ENCODE measurements at places on chromosomes 11 and 22.

- DNase-seq, result no peak
Measured at GRCh38 chr11:12755510-12756453, 81.6 kb downstream of the TEAD1 start.

DNA sequence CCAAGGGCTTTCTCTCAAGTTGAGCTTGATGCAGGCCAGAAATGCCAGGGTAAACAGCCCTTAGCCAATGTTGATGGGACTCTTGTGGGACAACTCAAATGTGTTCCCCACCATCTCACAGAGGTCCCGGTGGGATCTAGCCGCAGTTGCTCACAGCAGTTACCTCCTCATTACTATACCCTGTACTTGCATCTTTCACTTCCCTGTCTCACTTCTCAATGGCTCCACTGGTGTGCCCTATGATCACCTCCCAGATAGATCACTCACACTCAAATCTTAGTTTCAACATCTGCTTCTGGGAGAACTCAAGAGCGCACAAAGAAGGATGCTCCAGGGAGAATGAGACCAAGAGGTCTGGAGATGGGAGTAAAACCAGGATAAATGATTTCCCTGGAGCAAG is 47.0 kb downstream of the RCN1 start:
- DNase-seq, result no peak

DNA sequence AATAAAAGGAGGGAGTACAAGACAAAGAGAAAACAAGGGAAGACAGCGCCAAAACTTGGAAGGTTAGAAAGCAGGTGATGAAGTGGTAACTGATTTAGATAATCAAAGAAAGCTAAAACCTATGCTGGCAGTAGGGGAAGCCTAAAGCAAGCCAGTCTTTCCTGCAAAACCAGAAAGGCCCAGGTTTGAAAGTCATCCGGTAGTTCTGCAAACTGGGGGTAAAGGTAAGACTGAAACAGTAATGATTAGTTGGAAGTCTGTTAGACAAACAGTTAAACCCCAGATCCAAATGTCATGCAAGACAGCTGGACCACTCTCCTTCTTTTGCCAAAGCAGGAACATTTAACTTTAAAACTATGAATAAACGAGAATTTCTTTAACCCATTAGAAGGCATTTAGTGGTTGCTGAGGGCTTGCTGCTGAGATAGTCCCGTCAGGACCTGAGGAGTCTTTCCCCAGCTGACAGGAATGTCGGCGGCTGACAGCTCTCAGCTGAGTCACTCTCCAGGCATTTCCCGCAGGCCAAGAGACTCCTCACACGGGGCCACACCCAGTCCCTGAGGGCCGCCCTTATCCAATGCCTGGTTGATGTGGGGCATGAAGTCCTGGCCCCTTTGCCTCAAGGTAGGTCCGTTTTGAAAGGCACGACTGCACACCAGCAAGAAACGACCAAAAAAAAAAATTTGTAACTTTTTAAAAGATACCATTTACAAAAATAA is 36.3 kb upstream of the CFAP300 start:
- no peak for DNase-seq

- DNase-seq, result no peak
Measured at GRCh38 chr11:85695546-85695945, 9.6 kb upstream of the CCDC89 start.

- no peak for DNase-seq
Measured at GRCh38 chr11:46102843-46103242, 18.4 kb downstream of the PHF21A start.

- DNase-seq, result no peak
Measured at GRCh38 chr11:17531071-17531600, 13.1 kb downstream of the USH1C start.

DNA sequence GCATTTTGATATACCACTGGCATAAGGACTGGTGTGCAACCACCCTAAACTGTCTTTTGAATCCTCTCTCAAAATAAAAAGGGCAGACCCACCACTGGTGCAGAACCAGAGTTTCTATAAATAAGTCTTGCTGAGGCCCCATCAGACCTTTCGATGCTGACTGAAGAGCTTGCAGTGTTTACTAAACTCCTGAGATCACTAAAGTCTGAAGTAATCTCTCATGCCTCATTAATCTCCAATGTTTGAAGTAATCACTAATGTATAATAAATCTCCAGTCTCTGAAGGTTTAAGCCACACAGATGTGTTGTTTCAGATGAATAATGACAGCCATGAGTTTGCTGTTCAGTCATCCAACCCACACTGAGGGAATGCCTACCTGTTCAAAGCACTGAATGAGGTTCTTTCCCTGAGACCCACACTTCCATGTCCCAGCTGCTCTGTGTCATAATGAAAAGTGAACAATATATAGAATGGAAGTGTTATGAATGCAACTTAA is 50.6 kb upstream of the DEUP1 start:
- no peak for DNase-seq

GRCh38 chr11:18633256-18634139 is 644 bp downstream of the SPTY2D1 start:
- DNase-seq, result peak; percentile 20

DNA sequence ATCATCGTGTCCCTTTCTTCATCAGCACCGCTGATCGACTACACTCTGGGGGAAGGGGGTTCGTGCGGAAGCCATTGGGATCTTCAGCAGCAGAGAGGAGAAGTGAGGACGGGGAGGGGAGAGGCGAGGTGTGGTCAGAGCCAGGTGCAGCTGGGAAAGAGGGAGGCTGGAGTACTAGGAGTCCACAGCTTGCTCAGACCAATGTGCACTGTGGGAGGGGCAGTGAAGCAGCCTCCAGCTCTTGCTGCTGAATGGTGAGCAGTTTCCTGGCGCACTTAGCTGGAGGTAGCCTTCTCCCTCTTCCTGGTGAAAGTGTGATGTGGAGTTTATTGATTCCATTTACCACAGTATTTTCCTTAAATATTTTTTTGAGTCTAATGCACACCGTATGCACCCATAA is 99.0 kb upstream of the NECTIN1 start:
- no peak for DNase-seq

DNA sequence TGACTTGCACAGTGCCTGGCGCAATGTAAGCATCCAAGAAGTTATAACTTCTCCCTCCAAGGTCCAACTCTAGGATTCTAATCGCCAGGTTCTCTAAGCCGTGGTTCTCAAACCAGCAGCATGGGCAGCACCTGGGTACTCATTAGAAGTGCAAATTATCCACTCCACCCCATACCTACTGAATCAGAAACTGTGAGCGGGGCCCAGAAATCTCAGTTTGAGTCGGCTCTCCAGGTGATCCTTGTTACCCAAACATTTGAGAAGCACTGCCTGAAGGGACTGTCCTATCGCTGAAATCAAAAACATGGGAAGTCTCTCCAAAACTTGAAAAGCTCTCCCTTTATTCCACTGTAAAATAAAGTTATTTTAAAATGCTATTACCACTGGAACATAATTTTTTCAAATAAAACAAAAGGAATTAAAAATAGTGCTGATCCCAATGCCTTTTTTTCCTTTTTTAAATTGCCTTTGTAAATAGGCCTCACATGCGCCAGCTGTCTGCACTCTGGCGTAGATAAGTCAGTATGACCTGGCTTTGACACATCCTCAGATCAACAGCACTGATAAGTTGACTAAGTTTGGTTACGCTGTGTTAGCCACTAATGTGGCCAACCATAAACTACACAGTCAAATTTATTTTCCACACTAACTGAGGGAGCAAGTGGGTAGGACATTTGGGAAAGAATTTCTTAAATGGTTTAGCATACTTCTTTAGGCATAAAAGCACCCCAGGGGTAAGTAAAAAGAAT is 8.4 kb upstream of the CTR9 start:
- peak; percentile 46 for DNase-seq

DNA sequence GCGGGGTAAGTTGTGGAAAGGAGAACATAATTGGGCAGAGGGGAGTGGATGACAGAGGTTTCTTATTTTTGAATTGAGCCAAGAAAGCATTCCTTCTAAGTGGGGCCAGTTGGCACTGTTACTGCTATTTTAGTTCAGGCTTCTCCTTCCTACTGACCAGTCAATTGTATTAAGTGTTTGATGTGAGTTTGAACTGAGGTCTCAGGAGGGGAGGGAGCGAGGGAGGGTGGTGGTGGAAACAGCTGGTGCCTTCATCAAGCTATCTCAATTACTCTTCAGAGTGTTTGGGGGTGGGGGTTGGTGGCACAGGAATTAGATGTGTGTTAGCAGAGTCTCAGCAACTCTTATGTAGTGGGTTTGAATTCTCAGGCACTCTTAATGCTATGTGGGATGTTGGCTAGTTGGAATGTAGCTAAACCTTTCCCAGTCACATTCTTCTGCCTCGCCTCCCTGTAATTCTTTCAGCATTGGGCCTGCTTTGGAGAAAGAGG is 14.5 kb downstream of the CTNND1 start:
- DNase-seq, result no peak

GRCh38 chr11:1824221-1825038 is 10.4 kb upstream of the SYT8 start:
- no peak for DNase-seq

DNA sequence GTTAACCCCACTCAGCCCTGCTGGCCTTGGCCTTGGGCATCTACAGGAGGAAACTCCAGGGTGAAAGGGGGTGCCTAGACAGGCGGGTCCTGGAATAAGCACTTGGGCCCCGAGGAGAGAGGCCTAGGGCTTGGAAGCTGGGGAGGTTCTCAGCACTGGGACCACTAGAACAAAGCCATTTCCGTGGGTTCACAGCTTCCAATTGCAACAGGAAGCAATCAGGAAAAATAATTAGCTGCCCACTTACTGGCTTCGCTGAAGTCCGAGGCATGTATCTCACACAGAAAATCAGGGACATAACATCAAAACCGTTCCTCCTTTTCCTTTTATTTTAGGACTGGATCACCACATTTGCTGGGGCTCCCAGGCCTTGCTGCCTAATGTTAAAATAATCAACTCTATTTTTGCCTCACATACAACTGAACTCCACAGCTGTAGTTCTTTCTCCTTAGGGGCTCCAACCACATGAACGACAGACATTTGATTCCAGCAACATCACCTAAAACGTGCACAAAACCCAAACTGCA is 161.1 kb upstream of the GRK3 start:
- no peak for DNase-seq

DNA sequence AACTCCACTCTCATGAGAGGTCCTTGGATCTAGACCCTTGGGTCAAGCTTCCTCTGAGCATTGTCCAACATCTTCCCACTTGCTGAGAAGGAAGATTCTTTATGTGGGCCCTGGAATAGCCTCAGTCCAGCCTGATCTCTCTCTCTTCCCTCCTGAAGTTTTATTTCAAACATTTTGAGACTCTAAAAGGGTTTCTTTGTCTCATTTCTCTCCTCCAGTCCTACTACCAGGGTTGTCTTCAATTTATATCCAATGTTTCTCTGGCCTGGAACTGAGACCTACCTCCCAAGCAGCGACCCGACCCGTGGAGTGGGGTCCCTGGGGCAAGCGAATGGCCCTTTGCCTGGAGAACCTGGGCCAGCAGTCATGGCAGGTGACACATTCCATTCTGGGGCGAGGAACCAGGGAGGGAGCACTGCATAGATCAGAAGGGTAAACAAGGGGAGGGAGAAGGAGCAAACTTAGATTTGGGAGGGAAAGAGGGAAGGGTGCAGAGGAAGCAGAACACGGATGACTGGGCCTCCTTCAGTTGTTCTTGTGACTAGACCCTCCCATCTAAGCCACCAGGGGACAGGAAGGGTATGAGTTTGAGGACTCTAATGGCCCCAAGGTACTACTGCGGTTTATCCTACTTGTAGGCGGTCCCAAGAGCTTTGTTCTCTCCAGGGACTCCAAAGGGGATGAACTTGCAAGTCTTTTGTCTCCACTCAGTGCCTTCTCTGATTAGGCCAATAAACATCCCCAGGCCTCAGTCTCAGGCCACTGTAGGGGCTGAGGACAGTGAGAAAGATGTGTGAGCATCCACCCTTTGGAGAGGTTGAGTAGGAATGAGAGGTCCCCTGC is 14.2 kb upstream of the PRAME start:
- no peak for DNase-seq

DNA sequence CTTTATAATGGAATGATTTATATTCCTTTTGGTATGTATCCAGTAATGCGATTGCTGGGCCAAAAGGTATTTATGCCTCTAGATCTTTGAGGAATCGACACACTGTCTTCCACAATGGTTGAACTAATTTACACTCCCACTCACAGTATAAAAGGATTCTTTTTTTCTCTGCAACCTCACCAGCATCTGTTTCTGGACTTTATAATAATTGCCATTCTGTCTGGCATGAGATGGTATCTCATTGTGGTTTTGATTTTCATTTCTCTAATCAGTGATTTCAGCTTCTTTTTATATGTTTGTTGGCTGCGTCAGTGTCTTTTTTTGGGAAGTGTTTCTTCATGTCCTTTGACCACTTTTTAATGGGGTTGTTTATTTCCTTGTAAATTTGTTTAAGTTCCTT is 679.3 kb downstream of the JRKL start:
- no peak for DNase-seq

GRCh38 chr11:8032122-8032521 is 45.0 kb downstream of the EIF3F start:
- DNase-seq, result no peak

- DNase-seq, result no peak
Measured at GRCh38 chr11:68987211-68987610, 6.4 kb upstream of the MRGPRD start.

DNA sequence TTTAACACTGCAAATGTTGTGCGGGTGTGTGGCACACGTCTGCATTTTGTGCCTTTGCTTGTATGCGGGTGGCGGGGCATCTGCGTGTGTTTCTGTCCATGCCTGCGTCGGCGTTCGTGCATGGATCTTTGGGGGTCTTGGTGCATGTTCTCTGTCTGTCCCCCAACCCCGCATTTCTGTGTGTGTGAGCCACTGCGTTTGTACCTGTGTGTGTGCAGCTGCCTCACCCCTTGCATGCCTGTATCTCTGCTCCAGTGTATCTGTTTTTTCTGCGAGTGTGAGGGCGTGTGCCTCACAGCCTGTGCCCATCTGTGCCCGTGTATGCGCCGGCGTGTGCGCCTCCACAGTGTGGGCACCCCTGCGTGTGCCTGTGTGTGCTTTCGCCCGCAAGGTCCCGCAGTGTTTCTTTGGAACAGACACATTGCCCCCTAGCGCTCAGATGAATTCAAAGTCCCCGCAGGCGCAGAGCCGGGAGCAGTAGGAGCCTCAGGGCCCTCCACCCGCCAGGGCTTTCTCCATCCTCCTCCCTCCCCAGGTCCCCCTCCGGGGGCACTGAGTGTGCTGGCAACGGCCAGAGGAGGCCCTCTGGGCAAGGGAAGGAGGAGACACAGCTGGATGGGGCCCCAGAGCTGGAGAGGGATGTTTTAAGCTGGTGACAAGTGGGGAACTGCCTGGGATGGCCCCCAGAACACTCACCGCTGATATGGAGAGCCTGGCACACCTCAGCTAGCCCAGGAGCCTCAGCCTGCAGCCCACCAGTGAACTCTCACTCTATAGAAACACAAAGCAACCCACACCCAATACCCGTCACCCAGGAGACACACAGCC is 3.1 kb upstream of the MN1 start:
- DNase-seq, result peak; percentile 55

- DNase-seq, result no peak
Measured at GRCh38 chr11:34036456-34036855, 15.1 kb upstream of the CAPRIN1 start.

DNA sequence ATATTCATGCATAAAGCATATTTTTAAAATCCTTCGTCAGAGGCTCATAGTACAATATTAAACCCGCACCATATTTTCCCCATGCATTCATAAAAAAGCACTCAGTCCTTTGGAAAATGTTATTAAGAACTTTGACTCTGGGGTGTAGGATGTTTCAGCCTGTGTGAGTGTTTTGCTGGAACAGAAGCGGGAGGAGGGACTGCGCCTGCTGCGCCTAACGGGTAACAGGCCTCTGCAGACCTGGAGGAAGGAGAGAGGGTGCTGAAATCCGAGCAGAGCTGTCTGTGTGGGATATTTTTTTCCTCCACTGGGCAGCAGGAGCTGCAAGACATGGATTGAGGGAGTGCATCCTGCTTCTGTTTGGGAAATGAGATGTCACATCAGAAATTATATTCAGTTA is 483.0 kb downstream of the BRD1 start:
- DNase-seq, result no peak
